NCI-H187 (cell line): ENCODE measurements at places on chromosomes 2 and 18.

GRCh38 chr2:145064511-145064910 lies 544.6 kb upstream of the ZEB2 start:
- no peak for DNase-seq

DNA sequence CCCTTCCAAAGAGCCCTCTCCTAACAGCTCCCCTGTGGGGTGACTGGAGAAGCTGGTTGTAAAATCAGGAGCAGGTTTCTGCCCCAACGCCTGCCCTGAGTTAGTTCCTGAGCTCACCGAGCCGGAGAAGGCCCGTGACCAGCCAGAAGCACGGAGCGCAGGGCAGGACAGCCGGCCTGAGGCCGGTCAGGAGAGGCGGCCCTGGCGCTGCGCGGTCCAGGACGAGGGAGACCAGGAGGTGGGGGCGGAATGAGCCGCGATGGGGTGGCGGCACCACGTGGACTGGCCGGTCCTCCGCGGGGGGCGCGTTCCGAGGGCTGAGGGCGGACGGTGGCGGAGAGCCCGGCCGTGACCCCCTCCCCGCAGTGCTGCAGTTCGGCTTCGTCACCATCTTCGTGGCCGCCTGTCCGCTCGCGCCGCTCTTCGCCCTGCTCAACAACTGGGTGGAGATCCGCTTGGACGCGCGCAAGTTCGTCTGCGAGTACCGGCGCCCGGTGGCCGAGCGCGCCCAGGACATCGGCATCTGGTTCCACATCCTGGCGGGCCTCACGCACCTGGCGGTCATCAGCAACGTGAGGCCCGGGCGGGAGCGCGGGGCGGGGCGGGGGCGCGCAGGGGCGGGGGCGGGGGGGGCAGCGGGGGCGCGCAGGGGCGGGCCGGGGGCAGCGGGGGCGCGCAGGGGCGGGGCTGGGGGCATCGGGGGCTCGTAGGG lies 29.0 kb downstream of the ANO7 start:
- no peak for DNase-seq

DNA sequence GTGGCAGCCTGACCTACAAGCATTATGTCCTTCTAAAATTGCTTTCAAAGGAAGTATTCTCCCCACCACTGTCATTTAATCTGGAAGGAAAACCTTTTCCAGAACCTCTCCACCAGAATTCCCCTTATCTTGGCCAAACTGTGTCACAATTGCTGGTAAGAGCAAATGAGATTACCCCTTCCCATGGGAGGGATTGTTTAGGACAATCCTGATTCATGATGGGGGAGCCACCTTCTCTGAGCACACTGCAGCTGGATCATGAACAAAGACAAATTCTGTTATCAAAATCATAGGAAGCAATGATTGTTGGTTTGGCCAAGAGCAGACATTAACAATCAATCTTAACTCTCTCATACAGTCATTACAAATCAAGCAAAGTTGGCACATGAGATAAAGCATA lies 18.1 kb upstream of the ATOH8 start:
- no peak for DNase-seq

GRCh38 chr2:241030333-241030680 lies 31.9 kb downstream of the SNED1 start:
- DNase-seq = no peak

GRCh38 chr18:62030091-62030985 lies 137.5 kb upstream of the RNF152 start:
- DNase-seq = no peak

DNA sequence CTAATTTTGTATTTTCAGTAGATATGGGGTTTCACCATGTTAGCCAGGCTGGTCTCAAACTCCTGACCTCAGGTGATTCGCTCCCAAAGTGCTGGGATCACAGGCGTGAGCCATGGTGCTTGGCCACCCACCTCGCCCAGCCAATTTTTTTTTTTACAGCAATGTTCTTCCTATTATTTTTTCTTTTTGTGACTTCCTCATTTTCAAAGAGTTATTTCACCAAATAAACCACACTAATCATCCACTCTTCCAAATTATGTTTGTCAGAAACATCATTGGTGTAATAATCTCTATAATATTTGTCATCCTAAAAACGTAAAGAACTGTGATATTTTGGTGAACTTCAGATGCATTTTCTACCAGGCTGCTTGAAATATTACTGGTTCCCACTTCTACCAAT lies 16.3 kb upstream of the PDCL3 start:
- no peak for DNase-seq

- DNase-seq = no peak
Observed at GRCh38 chr2:188291142-188291616, 495 bp upstream of the GULP1 start.

DNA sequence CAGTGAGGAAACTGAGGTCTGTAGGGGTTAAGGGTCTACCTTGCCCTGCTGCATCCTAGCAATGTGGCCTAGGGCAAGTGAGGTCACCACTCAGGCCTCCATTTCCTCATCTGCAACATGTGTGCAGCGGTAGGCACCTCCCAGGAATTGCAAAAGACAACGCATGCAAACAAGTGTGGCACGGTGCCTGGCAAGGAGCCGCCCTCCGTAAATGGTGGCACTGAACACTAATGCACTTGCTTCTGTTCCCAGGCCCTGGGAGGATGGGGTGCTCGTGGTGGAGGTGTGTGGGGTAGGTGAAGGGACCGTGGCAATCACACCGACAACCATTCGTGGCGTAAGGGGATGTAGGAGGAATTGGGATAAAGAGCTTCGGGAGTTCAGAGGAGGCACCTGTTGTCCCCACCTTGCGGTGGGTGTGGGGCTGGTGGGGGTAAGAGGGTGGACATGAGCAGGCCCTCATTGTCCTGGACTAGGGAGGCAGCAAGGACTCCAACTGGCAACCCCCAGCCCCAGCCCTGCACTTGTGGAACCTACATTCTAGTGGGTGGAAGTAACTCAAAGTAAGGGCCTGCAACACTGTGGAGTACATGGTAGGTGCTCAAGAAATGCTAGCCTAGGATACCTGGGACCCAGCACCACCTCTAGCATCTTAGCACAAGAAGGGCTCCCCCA lies 26.0 kb downstream of the ATOH8 start:
- no peak for DNase-seq

DNA sequence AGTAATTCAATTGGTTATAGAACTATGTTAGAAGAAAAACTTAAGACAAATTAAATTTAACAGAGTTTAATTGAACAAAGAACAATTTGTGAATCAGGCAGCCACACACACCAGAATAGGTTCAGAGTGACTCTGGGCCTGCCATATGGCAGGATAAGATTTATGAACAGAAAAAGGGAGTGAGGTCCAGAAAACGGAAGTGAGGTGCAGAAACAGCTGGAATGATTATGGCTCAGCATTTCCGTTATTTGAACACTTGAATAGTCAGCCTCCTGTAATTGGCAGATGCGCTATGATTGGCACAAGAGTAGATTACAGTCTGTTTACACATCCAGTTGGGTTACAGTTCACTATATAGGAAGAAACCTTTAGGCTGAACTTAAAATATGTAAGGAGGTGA lies 99.0 kb downstream of the MBD2 start:
- no peak for DNase-seq

DNA sequence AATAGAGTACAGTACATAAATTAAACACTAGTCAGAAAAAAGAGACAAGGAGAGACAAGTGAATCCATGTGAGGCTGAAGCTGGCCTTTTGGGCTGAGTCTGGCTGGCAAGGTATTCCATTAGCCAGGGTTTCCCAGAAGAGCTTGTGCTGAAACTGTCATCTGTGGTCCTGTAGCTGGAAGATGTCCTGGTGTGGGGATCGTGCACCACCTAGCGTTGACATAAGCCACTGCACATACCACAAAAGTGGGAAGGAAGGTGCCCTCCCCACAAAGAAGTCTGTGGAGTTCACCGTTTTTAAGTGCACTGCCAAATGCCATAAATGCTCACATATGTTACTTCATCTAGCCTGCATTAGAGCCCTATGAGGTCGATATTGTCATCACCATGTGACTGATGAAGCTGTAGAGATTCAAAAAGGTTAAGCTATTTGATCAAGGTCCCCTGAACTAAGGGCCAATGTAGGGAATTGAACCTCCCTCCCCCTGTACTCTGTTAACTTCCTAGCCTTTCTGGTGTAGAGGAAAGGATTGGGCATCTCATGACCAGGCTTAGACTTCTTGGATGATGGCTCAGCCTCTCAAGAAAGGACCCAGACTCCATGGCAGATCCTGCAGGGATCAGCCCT lies 31.9 kb upstream of the GALNT14 start:
- DNase-seq = peak; percentile 42

DNA sequence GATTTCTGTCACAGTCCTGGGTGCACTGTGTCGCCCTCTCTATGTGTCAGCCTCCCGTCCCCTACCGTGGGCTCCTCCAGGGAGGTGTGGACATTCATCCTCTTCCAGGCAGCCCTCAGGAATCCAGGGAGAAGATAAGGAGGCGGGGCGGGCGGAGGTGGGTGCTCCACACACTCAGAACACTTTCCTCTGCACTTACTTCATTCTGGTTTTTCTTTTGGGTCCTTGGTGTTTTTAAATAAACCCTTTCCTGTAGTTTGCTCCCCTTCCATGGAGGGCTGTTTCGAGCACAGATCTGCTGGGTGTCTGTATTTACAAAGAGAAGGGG lies 183.9 kb downstream of the FAM210A start:
- DNase-seq = no peak

DNA sequence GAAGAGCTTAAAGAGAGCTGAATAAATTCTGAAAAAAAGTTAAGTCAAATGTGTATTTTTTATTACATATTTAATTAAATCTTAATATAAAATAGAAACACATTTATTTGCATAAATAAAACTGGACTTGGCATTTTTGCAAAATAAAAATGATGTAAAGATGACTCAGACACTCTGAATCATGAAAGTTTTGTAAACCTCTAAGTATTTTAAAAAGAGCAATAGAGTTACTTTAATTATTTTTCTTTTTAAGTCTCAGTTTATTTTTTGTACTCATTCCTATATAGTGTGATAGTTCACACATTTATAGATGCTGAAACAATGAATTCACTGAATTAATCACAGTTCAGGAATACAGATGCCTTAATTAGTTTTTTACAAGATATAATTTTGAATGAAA lies 109.9 kb upstream of the DTNA start:
- no peak for DNase-seq

DNA sequence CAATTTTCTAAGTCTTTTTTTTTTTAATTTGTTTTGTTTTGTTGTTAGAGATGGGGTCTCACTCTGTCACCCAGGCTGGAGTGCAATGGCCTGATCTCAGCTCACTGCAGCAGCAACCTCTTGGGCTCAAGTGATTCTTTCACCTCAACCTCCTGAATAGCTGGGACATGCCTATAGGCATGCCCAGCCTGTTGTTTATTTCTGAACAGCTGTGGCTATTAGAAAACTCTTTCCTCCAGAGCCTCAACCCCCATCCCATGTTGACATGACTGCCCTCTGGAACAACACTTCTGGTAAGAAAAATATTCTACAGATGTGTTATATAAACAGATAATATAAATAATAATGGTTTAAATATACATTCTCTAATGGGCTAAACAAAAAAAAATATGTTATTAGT lies 44.4 kb upstream of the TWSG1 start:
- DNase-seq = no peak

- DNase-seq = no peak
Observed at GRCh38 chr18:23350188-23350587, 102.9 kb upstream of the RIOK3 start.

GRCh38 chr2:199488772-199489400 lies 31.1 kb upstream of the SATB2 start:
- DNase-seq = no peak

DNA sequence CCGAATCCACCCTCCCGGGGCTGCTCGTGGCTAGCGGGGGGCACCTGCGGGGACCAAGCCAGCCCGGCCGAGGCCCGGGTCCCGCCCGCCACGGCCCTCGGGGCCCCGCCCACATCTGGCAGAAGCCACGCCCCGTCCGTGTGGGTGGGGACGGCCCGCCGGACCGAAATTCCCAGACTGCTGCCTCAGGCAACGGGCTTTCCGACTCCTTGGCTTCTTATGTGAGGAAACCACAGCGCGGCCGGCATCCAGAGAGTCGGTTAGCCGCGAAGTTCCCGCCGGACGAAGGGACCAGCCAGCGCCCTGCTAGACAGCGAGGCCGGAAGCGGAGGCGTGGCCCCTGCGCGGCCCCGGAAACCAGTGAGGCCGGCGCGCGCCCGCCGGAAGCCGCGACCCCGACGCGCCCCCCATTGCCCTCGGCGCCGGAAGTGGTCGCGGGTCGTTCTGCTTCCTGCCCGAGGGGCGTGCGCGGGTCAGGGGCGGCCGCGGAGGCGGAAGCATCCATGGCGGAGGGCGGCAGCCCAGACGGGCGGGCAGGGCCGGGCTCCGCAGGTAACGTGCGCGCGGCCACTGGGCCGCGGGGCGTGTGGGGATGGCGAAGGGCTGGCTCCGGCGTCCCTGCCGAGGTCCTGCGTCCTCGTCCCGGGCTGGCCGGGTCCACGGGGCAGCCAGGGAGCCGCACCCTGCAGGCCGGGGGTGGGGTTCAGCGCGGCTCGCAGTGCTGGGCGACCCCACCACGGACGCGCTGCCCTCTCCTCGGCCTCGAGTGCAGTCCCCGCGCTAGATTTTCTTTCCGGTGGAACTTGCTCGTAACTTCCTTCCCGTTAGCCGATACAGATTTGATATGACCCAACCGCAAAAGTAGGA lies at the start of gene ASB1:
Gene ASB1, plus strand, starts transcription at position 360 of the 867 bp plus-strand sequence. Its CDS starts 144 bp downstream, at position 504.
- peak; percentile 27 for DNase-seq

DNA sequence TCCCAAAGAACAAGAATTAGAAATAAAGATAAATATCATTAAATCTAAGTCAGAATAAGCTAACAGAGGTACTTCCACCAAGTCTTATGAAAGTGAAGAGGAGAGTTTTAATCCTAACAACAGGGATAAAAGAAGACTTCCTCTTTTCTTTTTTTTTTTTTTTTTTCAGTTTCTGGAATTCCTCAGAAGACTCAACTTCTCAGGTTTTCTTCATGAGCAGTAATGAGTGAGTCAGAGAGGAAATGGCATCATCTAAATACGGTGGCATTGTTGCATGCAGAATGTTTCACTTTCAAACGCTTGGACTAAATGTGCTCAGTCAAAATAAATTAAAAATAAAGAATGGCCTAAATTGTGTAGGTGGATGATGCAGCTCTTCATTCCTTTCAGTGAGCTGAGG lies 45.6 kb upstream of the ARHGAP15 start:
- DNase-seq = no peak

- no peak for DNase-seq
Observed at GRCh38 chr2:104945121-104945520, 91.2 kb downstream of the POU3F3 start.

GRCh38 chr2:86806059-86806857 lies 15.5 kb upstream of the CD8A start:
- no peak for DNase-seq

DNA sequence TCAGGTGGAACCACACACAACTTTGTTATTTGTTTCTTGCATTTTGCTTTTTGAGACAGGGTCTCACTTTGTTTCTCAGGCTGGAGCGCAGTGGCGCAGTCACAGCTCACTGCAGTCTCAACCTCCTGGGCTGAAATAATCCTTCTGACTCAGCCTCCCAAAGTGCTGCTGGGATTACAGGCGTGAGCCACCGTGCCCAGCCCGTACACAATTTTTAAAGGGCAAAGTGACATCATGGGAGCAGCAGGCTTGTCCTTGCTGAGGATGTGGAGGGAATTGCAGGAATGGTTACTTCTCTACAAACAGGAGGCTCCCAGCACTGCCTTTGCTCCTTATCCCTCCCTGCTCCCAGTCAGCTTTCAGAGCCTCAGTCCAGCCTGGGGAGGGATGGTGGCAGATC lies 355.9 kb upstream of the KLHL29 start:
- DNase-seq = no peak
